Smooth muscle cell of trachea (primary cell): ENCODE measurements at places on chromosomes 16 and 17. TPM values are rescaled to one million over a fixed set of nuclear protein-coding genes. Genes with fewer than 3 reads are reported as not detected.

MRPL27 gene
- total RNA-seq, result 28.4 and 76.8 TPM in 2 replicates

PLD6 gene
- total RNA-seq, result 3.1 and 4.5 TPM in 2 replicates

SLC6A2 gene
- total RNA-seq, result not detected in 2 replicates

DNAI2 gene
- not detected in 2 replicates for total RNA-seq

C17orf75 gene
- 12.6 and 21.8 TPM in 2 replicates for total RNA-seq

CCDC78 gene
- total RNA-seq, result 1.6 and 3.8 TPM in 2 replicates

ARHGAP44 gene
- total RNA-seq, result 1.2 TPM in 2 replicates

SCNN1B gene
- total RNA-seq, result not detected in 2 replicates

C16orf54 gene
- total RNA-seq, result not detected in 2 replicates

TP53TG3F gene
- total RNA-seq, result not detected in 2 replicates

CHST4 gene
- not detected in 2 replicates for total RNA-seq

AFMID gene
- total RNA-seq, result 34.8 and 42.8 TPM in 2 replicates

ZNF750 gene
- under 0.01 TPM in 1 of 2 replicates, not detected in the other for total RNA-seq

DRC7 gene
- not detected in 2 replicates for total RNA-seq

FLYWCH2 gene
- 73.9 and 77.1 TPM in 2 replicates for total RNA-seq

EVI2A gene
- 9.6 and 15.3 TPM in 2 replicates for total RNA-seq

ACSM3 gene
- total RNA-seq, result 0.29 and 1.7 TPM in 2 replicates

SNAI3 gene
- total RNA-seq, result 0.33 TPM in 1 of 2 replicates, not detected in the other

TEX14 gene
- total RNA-seq, result under 0.01 TPM in 1 of 2 replicates, not detected in the other

CA5A gene
- not detected in 2 replicates for total RNA-seq

CASKIN1 gene
- under 0.01 and 2.0 TPM in 2 replicates for total RNA-seq

ALOX15 gene
- total RNA-seq, result not detected in 2 replicates

SOST gene
- total RNA-seq, result not detected in 2 replicates

AOC2 gene
- total RNA-seq, result 0.29 and 0.99 TPM in 2 replicates

SLFN5 gene
- total RNA-seq, result 127 and 142 TPM in 2 replicates
